Body of pancreas (tissue), 4 donors: ENCODE measurements at places on chromosomes 7 and 10. TPM values are rescaled to one million over a fixed set of nuclear protein-coding genes. Genes with fewer than 3 reads are reported as not detected.

LRRC4 gene
- total RNA-seq, result 0.33 TPM

GRCh38 chr10:21238717-21239116 is 286.8 kb downstream of the SKIDA1 start:
- H3K4me3 ChIP-seq, result no peak overlapping the region
- DNase-seq, result no peak
- H3K27me3 ChIP-seq, result no peaks in the 10 kb centered on the region
- H3K4me1 ChIP-seq, result no peaks in the 10 kb centered on the region
- H3K36me3 ChIP-seq, result no peaks in the 10 kb centered on the region
- H3K27ac ChIP-seq, result no peak overlapping the region

GRCh38 chr7:50304911-50305582 is 531 bp downstream of the IKZF1 start:
- H3K27me3 ChIP-seq, result peaks cover 18% of the 10 kb centered on the region
- H3K36me3 ChIP-seq, result no peaks in the 10 kb centered on the region
- no peak for DNase-seq
- no peak overlapping the region for H3K4me3 ChIP-seq
- peak overlapping the region; percentile 30 for H3K27ac ChIP-seq

KCP gene
- 0.33 TPM for total RNA-seq

DNA sequence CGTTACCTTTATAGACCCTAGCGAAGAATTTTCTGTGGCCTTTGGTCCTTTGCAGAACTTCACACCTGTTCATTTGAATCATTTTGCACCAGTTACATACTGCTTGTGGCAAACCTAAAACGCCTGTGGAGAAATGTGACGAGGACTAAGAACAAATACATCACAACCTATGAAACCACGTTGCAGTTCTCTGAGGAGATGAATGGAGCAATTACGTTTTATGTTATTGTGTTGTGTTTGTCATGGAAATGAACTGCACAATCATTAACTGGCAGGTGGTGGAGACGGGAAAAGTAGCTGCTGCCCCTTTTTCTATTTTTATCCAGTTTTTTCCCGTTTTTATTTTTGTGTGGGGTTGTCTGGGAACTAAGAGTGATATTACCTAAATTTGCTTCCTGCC is 505.5 kb downstream of the SDK1 start:
- no peaks in the 10 kb centered on the region for H3K4me1 ChIP-seq
- no peaks in the 10 kb centered on the region for H3K27me3 ChIP-seq
- H3K4me3 ChIP-seq, result no peak overlapping the region
- no peak for DNase-seq

GRK5 gene
- total RNA-seq, result 4.9 TPM

- no peak overlapping the region for H3K4me3 ChIP-seq
- H3K4me1 ChIP-seq, result no peaks in the 10 kb centered on the region
- no peak overlapping the region for H3K27ac ChIP-seq
- DNase-seq, result no peak
Observed at GRCh38 chr10:48271047-48271730, 3.3 kb downstream of the FRMPD2 start.

DNA sequence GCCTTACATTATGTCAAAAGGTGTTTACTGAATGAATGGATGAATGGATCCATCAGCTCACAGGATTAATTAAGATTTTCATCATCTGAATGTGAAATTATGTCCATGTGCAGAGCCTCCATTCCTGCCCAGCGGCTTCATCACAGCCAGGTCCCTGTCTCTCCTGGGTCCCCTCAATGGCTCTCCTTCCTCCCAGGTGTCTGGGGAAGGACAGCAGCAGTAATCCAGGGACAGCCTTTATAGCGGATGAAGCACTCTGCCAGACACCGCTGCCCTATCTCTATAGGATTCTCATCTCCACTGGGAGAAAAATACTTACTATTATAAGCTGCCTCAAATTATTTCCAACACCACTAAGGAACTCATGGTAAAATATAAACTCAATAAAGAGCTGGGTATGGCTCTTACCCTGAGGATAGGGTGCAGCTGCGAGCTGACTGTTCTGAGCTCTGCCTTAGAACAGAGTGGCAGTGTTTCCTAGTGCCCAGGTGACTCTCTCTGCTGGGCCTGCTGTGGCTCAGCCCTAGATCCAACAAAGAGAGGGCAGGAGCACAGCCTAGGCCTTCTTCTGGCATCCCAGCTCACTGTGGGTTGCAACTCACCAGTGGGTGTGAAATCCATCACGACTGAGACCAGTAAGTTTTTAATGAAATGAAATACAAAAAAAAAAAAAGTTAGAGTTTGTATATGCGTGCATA is 38.3 kb downstream of the GPRIN2 start:
- H3K4me1 ChIP-seq, result peaks cover 3% of the 10 kb centered on the region
- no peak for DNase-seq
- H3K36me3 ChIP-seq, result no peaks in the 10 kb centered on the region
- no peak overlapping the region for H3K4me3 ChIP-seq
- no peaks in the 10 kb centered on the region for H3K27me3 ChIP-seq

DNA sequence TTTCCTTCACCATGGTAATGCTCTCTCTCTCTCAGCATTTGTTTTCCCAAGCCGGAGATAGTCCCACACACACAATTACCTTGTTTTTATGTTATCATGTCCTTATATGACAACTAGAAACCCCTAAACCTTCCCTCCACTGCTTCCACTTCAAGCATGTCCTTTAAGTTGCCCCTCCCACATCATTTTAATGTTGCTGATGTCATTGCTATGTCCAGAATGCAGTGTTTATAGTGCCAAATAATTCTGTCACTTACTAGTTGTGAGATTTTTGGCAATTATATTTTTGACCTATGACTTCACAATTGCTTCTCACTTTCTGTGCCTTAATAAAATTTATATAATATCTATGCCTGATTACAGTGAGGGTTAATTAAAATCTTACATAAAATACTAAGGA is 645.9 kb downstream of the XPNPEP1 start:
- H3K4me3 ChIP-seq, result no peak overlapping the region
- no peaks in the 10 kb centered on the region for H3K36me3 ChIP-seq
- no peak overlapping the region for H3K27ac ChIP-seq
- no peaks in the 10 kb centered on the region for H3K4me1 ChIP-seq

CFAP46 gene
- total RNA-seq, result 0.33 TPM

GRCh38 chr10:78148216-78148960 is 114.7 kb downstream of the RPS24 start:
- H3K27ac ChIP-seq, result no peak overlapping the region
- H3K27me3 ChIP-seq, result no peaks in the 10 kb centered on the region
- no peak overlapping the region for H3K4me3 ChIP-seq
- DNase-seq, result no peak
- no peaks in the 10 kb centered on the region for H3K4me1 ChIP-seq

ZNF862 gene
- total RNA-seq, result 10.9 TPM

DNA sequence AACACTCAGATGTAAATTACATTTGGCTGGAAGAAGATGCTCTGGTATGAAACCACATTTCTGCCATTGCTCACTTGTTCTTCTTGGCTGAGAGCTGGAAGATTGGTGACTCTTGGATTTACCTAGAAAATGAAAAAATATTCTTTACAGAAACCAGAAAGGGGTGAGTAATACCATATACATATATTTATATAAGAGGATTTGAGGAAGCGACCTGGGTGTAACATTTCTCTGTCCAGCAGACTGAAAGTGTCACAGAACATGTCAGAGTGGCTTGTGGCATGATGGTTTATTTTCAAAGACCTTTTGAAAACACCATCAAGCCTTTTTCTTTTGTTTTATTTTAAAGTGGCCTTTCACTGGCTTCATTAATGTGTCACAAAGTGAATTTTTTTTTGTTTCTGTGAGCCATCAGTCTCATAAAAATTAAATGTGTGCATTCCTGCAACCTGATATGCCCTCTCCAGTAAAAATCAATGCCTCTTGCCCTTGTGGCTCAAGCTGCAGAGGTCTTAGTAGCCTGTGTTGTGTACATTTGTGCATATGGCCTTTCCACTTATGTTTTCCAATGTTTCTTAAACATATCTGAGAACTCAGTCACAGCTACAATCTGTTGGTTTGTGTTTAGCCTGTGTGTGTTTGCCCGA is 23.5 kb downstream of the CREB5 start:
- H3K27ac ChIP-seq, result no peak overlapping the region
- H3K36me3 ChIP-seq, result no peaks in the 10 kb centered on the region
- H3K4me1 ChIP-seq, result no peaks in the 10 kb centered on the region

DNA sequence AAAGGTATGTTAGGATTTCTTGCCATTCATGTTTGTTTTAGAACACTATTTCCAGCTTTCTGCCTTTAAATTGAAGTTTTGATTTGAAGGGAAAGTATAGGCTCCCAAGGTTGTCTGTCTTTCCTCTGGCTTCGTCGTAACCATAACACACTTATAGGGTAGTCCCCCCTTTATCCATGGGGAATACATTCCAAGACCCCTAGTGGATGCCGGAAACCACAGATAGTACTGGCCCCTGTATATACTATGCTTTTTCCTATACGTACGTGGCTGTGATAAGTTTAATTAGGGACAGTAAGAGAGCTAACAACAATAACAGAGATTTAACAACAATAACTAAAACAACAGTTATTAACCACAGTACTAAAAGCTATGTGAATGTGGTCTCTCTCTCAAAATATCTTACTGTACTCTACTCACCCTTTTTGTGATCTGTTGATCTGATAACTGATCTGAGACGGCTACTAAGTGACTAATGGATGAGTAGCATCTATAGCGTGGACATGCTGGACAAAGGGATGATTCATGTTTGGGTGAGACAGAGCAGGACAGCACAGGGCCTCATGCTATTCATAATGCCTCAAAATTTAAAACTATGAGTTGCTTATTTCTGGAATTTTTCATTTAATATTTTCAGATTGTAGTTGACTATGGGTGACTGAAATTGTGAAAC is 273.1 kb downstream of the AUTS2 start:
- DNase-seq, result no peak
- H3K4me1 ChIP-seq, result peaks cover 5% of the 10 kb centered on the region
- H3K36me3 ChIP-seq, result no peaks in the 10 kb centered on the region
- no peak overlapping the region for H3K4me3 ChIP-seq
- H3K27ac ChIP-seq, result no peak overlapping the region
- no peaks in the 10 kb centered on the region for H3K27me3 ChIP-seq

TMEM270 gene
- not detected for total RNA-seq

- DNase-seq, result no peak
- no peak overlapping the region for H3K4me3 ChIP-seq
- no peaks in the 10 kb centered on the region for H3K27me3 ChIP-seq
- H3K4me1 ChIP-seq, result peaks cover 3% of the 10 kb centered on the region
- no peak overlapping the region for H3K27ac ChIP-seq
Observed at GRCh38 chr10:44706745-44707144, 204.4 kb upstream of the TMEM72 start.

DNA sequence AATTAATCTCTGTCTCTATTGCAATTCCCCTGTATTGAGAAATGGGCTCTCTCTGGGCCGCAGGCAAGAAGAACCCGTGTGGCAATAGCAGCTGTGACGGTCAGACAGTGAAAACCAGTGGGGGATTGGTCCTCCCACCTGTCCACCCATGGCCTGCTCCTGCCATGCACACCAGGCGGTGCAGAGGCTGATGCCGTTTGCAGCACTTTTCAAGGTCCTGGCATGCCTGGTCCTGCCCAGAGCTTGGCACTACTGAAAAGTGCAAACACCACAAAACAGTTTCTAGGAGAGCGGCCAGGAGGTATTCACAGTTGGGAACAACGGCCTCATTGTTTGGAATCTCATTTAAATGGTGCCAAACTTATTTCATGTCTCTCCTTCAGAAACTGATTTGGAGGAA is 41.5 kb downstream of the PSPH start:
- H3K36me3 ChIP-seq, result no peaks in the 10 kb centered on the region
- peak; percentile 76 for DNase-seq
- no peak overlapping the region for H3K4me3 ChIP-seq
- peak overlapping the region; percentile 67 for H3K27ac ChIP-seq
- H3K27me3 ChIP-seq, result no peaks in the 10 kb centered on the region

DNA sequence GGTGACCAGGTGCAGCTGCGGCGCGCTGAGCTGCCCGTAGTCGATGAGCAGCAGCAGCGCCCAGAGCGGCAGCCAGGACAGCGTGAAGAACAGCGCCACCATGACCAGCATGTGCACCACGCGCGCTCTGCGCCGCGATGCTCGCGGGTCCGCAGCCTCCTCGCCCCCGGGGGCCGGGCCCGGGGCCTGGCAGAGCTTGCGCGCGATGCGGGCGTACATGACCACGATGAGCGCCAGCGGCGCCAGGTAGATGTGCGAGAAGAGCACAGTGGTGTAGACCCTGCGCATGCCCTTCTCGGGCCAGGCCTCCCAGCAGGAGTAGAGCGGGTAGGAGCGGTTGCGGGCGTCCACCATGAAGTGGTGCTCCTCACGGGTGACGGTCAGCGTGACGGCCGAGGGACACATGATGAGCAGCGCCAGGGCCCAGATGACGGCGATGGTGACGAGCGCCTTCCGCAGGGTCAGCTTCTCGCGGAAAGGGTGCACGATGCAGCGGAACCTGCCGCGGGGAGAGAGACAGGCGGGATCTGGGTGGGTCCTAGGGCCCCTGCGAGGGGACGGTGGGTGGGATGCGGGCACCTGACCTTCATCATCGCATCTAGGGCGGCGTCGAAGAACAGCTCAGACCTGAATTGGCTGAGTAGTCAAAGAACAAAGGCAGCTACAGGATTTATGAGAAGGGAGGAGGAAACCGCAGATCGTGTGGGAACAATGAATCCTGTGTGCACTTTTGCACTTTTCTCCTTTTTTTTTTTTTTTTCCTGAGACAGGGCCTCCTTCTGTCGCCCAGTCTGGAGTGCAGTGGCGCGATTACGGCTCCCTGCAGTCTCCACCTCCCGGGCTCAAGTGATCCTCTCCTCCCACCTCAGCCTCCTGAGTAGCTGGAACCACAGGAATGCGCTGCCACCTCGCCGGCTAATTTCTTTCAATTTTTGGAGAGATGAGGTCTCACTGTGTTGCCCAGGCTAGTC is 22.4 kb upstream of the PPA1 start:
- H3K27me3 ChIP-seq, result no peaks in the 10 kb centered on the region
- H3K36me3 ChIP-seq, result no peaks in the 10 kb centered on the region
- no peak overlapping the region for H3K4me3 ChIP-seq

- no peak for DNase-seq
Observed at GRCh38 chr7:106750773-106751172, 89.8 kb upstream of the CCDC71L start.

- no peaks in the 10 kb centered on the region for H3K4me1 ChIP-seq
- H3K4me3 ChIP-seq, result no peak overlapping the region
- no peaks in the 10 kb centered on the region for H3K36me3 ChIP-seq
- no peak for DNase-seq
- no peaks in the 10 kb centered on the region for H3K27me3 ChIP-seq
- H3K27ac ChIP-seq, result no peak overlapping the region
Observed at GRCh38 chr7:21777921-21778320, 167.8 kb downstream of the CDCA7L start.

ZNF212 gene
- total RNA-seq, result 5.7 TPM

- peaks cover 60% of the 10 kb centered on the region for H3K4me1 ChIP-seq
- H3K27me3 ChIP-seq, result no peaks in the 10 kb centered on the region
- peak; percentile 92 for DNase-seq
- peak within 1 kb of the TSS; percentile 87 for H3K27ac ChIP-seq
Observed at GRCh38 chr10:71212318-71213126, at the start of gene UNC5B. UNC5B (plus strand) TSS chr10:71212570; CDS start chr10:71212986, 416 bp downstream.

NEUROD6 gene
- total RNA-seq, result not detected

GRCh38 chr7:1669954-1670893 is at the start of gene ELFN1:
ELFN1 (plus strand) TSS chr7:1670277; CDS start chr7:1744597, 74,320 bp downstream.
- peaks cover 28% of the 10 kb centered on the region for H3K27me3 ChIP-seq
- peaks cover 42% of the 10 kb centered on the region for H3K4me1 ChIP-seq
- no peak within 1 kb of the TSS for H3K4me3 ChIP-seq
- H3K36me3 ChIP-seq, result no peaks in the 10 kb centered on the region

GATA3 gene
- total RNA-seq, result 0.66 TPM
